Central memory CD8-positive, alpha-beta T cell (primary cell): ENCODE measurements at places on chromosomes 5 and 9.

- H3K4me3 ChIP-seq: no peak overlapping the region
- no peak overlapping the region for H3K27ac ChIP-seq
- no peak for DNase-seq
- no peaks in the 10 kb centered on the region for H3K4me1 ChIP-seq
- H3K27me3 ChIP-seq: peaks cover 20% of the 10 kb centered on the region
Observed at GRCh38 chr9:89919171-89919681, 314.4 kb downstream of the GADD45G start.

GRCh38 chr5:56735849-56736641, 79.3 kb upstream of the MAP3K1 start:
- peak overlapping the region; percentile 19 for H3K27ac ChIP-seq
- H3K36me3 ChIP-seq: no peaks in the 10 kb centered on the region

GRCh38 chr5:133489632-133490031, 122.7 kb downstream of the FSTL4 start:
- H3K4me3 ChIP-seq: no peak overlapping the region
- no peak overlapping the region for H3K27ac ChIP-seq
- H3K27me3 ChIP-seq: peaks cover 26% of the 10 kb centered on the region
- no peaks in the 10 kb centered on the region for H3K4me1 ChIP-seq

GRCh38 chr9:131407717-131408195, 13.9 kb downstream of the PRRC2B start:
- peak overlapping the region; percentile 73 for H3K4me3 ChIP-seq
- peak; percentile 70 for DNase-seq
- no peaks in the 10 kb centered on the region for H3K27me3 ChIP-seq
- peaks cover 87% of the 10 kb centered on the region for H3K4me1 ChIP-seq
- H3K27ac ChIP-seq: peak overlapping the region; percentile 91

DNA sequence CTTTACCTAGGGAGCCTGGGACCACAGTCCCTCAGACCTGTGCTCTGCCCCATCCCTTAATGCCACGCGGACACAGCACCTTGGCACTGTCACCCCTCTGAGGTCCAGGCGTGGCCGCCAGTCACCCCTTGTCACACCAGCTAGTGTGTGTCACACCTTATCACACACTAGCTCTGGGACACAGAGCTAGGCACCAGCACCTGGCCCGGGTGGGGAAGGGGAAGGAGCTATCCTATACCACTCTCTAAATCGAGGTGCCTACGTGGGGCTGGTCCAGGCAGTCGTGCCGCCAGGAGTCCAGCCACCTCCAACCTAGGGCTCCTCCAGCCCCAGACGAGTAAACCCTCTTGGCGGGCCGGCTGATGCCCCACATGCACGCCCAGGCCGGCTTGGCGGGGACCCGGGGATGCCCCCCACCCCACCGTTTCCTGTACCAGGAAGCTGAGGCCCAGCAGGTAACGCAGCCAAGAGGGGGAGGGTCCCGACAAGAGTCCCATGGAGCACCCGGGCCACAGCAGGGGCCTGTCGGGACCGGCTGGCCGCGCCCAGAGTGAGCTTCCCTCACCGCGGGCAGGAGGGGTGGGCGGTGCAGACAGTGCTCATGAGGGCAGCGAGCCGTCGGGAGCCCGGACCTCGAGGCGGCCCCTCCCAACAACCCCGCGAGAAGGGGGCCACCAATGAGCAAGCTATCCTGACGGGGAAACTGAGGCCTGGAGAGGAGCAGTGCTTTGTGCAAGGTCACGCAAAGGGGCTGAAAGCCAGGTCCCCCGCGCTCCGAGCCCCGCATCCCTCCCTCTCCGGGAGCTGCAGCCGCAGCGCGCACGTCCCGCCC, 550 bp downstream of the CORO2A start:
- H3K27ac ChIP-seq: peak overlapping the region; percentile 65
- H3K4me1 ChIP-seq: peaks cover 37% of the 10 kb centered on the region
- H3K4me3 ChIP-seq: peak overlapping the region; percentile 83
- peaks cover 3% of the 10 kb centered on the region for H3K36me3 ChIP-seq
- no peaks in the 10 kb centered on the region for H3K27me3 ChIP-seq
- DNase-seq: no peak

GRCh38 chr9:130823435-130823834, 11.6 kb upstream of the ABL1 start:
- no peaks in the 10 kb centered on the region for H3K27me3 ChIP-seq
- DNase-seq: no peak
- no peak overlapping the region for H3K27ac ChIP-seq
- peaks cover 18% of the 10 kb centered on the region for H3K4me1 ChIP-seq
- no peak overlapping the region for H3K4me3 ChIP-seq

DNA sequence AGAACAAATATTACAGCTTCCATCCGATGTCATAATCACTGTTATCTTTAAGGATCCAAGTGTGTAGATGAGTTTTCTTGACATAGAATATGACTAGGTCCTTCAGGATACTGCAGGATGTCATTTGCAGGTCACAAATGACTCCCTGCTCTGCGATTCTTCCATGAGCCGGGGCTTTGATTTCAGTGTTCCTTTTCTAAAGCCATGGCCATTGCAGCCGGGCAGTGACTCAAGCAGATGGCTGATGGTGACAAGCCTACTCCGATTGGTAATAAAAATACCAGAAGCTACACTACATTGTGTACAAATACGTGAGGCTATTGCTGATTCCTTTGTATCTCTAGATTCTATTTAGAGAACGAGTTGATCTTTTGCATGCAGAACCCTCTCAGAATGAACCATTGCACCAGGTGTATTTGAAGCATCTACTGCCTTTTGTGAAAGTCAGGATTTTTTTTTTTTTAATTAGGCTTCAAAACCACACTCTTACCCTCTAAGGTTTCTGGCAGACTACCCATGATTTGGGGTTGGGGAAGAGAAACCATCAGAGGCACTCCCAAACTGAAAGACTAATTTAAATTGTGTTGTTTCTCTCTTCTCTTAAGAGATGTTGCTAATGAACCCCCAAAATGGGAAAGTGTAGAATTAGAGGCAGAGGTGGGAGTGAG, 271.0 kb upstream of the ADRA1B start:
- H3K36me3 ChIP-seq: peaks cover 1% of the 10 kb centered on the region
- no peak overlapping the region for H3K4me3 ChIP-seq
- DNase-seq: no peak
- H3K27me3 ChIP-seq: peaks cover 34% of the 10 kb centered on the region
- H3K4me1 ChIP-seq: no peaks in the 10 kb centered on the region
- H3K27ac ChIP-seq: no peak overlapping the region

- H3K36me3 ChIP-seq: peaks cover 1% of the 10 kb centered on the region
- no peak for DNase-seq
- H3K27ac ChIP-seq: no peak overlapping the region
- no peaks in the 10 kb centered on the region for H3K27me3 ChIP-seq
- H3K4me1 ChIP-seq: no peaks in the 10 kb centered on the region
Observed at GRCh38 chr9:123742009-123742767, 187.7 kb downstream of the DENND1A start.

GRCh38 chr5:59543821-59544442, 349.6 kb downstream of the PDE4D start:
- no peaks in the 10 kb centered on the region for H3K4me1 ChIP-seq
- H3K36me3 ChIP-seq: no peaks in the 10 kb centered on the region
- no peaks in the 10 kb centered on the region for H3K27me3 ChIP-seq
- no peak overlapping the region for H3K4me3 ChIP-seq

- H3K27me3 ChIP-seq: no peaks in the 10 kb centered on the region
- peaks cover 16% of the 10 kb centered on the region for H3K36me3 ChIP-seq
- no peak overlapping the region for H3K27ac ChIP-seq
- no peak for DNase-seq
Observed at GRCh38 chr5:14504816-14505215, 76.8 kb upstream of the OTULINL start.

GRCh38 chr5:16791904-16792597, 144.0 kb downstream of the MYO10 start:
- no peak for DNase-seq
- peaks cover 2% of the 10 kb centered on the region for H3K36me3 ChIP-seq
- H3K27me3 ChIP-seq: no peaks in the 10 kb centered on the region
- H3K4me1 ChIP-seq: peaks cover 6% of the 10 kb centered on the region
- no peak overlapping the region for H3K4me3 ChIP-seq
